ENCODE measurements at places on chromosomes 3 and 15.

- DNase-seq, result no peak
Observed at GRCh38 chr15:66852064-66852905, 150.2 kb downstream of the SMAD6 start.

DNA sequence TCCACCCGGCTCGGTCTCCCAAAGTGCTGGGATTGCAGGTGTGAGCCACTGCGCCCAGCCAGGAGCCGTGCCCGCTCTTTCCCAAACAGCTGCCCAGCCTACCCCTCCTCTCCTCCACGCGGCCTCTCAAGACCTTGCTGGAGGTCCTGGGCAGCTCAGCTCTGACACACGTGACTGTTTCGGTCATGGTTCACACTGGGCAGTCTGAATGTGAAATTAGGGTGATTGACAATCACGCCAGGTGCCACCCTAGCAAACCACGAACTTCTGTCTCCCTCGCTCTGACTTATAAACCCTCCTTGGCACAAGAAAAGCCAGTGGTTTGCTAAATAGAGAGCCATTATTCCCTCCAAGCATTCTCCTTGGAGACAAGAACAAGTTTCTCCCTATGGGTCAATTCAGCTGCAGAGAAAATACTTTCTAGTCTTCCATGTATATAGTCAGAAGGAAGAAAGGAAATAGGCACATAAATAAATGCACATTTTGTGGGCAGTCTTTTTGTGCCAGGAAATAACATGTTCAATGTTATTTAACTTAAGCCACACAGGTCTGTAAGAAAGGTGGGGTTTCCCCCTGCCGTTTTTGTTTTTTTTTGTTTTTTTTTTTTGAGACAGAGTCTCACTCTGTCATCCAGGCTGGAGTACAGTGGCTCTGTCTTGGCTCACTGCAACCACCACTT lies 121.9 kb upstream of the MEF2A start:
- no peak for DNase-seq

- DNase-seq, result no peak
Observed at GRCh38 chr3:39317571-39318169, 11.8 kb upstream of the CCR8 start.

DNA sequence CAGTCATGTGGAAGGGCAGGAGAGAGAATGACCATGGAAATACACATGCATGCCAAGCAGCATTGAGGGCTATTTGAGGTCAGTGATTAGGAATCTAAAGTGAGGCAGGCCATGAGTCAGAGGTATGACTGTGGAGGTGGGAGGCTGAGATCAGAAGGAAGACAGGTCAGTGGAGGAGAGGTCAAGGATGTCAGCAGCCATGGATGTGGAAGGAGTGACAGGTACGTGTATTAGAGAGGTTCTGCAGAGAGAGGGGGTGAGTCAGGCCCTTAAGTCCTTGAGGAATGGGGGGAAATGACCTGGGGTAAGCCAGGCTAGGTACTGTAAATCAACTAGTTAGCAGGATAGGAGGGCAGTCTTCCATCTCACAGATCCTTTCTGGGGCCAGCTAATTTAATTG lies 166.6 kb downstream of the ANO10 start:
- peak; percentile 15 for DNase-seq

DNA sequence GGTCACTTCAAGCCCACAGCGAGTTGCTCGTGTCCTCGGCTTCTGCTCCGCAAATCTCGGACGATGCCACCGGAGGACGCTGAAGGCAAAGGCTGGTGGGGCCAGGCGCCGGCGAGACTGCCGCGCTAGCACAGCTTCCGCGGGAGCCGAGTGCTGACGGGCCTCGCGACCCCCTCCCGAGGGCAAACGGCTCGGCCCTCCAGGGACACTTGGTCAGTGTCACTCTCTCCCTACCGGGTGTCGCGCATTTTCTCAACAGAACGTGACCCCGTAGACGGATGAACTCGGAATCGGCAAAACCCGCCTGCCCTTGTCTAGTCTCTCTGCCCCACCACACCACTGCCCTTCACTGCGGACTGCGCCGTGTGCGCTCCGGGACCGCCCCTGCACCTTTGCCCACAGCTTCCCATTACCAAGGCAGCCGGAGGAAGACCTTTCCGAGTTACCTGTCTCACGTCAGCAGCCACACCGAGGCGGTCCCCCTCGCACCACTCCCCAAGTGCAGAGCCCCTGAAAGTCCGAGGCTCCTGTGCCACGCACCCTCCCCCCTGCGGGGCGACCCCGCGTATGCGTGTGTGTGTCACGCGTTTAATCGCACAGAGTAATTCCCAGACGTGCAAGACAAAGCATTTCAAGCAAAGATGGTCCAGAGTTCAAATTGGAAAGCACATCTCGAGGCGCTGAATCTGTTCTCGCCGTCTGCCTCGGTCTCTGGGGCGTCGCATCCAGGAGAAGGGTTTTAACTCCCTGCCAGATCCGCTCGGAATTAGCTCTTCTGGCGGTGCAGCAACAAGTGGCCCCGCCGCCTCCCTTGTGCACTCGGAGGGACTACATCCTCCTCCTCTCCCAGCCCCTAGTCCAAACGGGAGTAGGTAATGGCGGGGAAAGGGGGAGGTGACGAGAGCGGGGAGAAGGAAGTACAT lies 245.0 kb upstream of the TOPAZ1 start:
- no peak for DNase-seq

GRCh38 chr15:33547876-33548275 lies 237.1 kb downstream of the RYR3 start:
- DNase-seq, result no peak

GRCh38 chr15:82871358-82871757 lies 61.9 kb downstream of the WHAMM start:
- DNase-seq, result no peak

DNA sequence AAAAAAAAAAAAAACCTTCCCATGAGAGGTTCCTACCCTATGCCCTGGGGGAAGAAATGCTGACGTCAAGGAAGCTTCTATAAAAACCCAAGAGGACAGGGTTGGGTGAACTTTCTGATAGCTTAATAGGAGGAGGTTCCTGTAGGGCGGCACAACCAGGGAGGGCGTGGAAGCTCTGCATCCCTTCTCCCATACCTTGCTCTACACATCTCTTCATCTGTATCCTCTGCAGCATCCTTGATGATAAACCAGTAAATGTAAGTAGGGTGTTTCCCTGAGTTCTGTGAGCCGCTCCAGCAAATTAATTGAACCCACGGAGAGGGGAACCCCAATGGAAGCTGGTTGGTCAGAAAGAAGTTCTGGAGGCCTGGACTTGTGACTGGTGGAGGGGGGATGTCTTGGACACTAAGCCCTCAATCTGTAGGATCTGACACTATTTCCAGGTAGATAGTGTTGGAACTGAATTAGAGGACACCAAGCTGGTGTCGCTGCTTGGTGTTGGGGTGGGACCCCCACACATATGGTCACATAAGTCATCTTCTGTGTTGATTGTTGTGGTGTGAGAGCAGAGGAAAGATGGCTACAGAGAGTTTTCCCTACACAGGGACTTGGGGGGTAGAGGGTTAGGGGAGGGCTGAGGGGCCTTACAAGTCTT lies 91.5 kb downstream of the ST6GAL1 start:
- DNase-seq, result no peak

- no peak for DNase-seq
Observed at GRCh38 chr3:148951599-148952361, 39.6 kb upstream of the GYG1 start.

- no peak for DNase-seq
Observed at GRCh38 chr3:107965136-107965655, 125.6 kb downstream of the CD47 start.

GRCh38 chr3:12154151-12154550 lies 4.6 kb downstream of the TIMP4 start:
- no peak for DNase-seq

DNA sequence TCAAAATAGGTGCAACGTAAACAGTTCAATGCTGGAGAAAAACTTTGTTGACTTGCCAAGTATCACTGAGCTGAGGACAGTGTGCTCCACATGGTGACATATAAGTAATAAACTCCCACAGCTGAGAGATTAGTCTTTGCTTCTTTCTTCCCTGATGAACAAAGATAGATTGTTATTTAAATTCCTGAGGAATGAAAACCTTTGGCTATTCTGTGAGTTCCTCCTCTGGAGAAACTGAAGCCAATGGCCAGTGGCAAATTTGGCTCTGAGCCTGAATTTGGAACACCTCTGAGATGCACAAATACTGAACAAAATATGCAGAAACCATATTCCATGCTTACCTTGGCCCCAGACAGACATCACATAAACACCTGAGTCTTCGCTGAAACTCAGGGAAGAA lies 63.3 kb downstream of the RPL22L1 start:
- no peak for DNase-seq

DNA sequence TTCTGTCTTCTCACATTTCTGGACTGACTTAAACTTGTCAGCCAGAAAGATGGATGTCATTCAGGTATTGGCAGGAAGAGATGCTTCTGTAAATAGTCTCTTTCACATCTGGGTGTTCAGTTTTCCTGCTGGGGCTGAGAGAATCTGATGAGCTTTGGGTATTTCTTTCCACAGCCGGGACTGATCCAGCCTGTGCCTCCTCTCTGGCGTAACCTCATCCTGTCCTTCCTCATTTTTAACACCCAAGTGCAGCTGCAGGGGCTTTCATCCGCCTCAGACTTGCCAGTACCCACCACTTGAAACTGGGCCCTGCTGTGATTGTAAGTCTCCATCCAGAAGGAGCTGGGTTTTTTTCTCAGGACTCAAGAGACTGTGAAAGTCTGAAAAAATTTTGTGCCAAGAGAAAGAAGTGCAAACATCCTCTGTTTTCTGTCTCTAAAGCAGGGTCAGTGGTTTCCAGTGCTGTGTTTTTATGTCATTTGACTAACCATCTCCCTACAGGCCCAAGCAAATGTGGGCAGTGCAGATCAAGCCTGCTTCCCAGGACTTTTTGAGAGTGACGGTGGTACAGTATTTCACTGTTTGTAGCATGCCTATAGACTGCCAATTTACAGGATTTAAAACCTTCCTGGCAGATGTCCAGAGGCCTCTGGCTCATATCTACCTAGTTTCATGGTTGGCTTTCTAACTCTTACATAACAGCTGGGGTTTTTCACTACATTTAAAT lies 342.7 kb downstream of the PTPRG start:
- no peak for DNase-seq

DNA sequence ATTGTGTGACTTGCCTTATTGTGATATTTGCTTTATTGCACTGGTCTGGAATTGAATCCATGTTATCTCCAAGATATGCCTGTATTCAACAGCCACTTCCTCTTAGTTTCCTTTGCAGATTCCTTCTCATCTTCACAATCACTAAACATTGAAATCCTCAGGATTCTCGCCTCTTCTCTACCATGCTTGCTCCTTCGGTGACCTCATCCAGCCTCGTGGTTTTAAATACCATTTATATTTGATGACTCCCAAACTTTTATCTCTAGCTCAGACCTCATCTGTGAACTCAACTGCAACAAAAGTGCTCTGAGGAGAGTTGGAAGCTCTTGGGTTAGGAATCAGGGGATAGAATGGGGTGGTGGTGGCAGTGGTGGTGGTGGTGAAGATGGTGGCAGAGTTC lies 19.9 kb downstream of the POLR2M start:
- DNase-seq, result no peak

- no peak for DNase-seq
Observed at GRCh38 chr3:159907828-159908227, 80.8 kb upstream of the IL12A start.

- no peak for DNase-seq
Observed at GRCh38 chr3:71444028-71444860, 139.3 kb downstream of the FOXP1 start.

Measured in Panc1 (cell line).